ENCODE measurements at places on chromosomes 2 and 18.
A peak's percentile ranks its signal among the peaks of the same experiment; 100 is the strongest.

DNA sequence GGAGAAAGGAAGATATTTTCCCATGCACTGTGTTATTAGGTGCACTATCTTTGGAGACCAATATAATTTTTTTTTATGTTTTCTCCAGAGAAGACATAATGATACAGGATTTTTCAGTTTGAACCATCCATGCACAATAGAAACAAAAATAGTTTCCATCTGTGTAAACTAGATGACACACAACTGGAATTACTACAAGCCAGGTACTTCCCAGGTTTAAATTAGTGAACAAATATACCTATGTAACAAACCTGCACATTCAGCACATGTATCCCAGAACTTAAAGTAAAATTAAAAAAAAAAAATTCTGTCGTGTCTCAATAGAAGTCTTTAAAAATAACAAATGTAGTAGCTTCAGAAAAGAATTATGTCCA, 1616.8 kb upstream of the ACVR2A start:
- no peak for DNase-seq

- no peak for DNase-seq
Measured at GRCh38 chr2:238820916-238821315, 27.0 kb upstream of the TWIST2 start.

- no peak for DNase-seq
Measured at GRCh38 chr2:100887713-100888495, 68.0 kb downstream of the NPAS2 start.

DNA sequence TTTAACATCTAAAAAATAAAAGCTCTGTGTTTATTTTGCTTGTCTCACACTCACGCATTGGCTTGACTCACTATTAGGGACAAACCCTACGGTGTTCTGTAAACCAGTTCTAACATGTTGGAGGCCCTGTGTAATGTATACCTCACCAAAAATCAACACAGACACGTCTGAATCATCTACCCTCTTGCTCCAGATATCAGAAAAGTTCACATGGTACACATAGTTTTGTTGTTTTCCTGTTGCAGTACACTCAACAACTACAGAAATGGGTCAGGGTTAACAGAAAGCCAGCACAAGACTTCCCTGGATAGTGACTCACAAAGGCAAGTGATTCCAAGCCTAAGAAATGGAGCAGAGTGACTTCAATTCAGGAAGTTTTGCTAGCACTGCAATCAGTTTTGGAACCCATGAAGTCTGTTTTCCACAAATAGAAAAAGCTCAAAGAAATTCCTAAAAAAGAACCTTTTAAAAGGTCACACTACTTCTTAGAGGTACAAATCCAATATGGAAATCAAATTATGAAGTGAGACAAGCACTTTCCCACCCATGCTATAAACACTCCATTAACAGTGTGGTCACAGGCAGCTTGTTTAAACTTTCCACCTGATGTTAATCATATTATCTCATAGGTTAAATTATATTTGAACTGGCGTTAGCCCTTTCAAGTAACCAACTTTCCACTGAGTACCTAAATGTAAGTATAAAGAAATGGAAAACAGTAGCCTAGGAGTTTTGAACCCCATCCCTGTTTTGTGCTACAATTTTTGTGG, 87.4 kb downstream of the GAREM1 start:
- peak; percentile 84 for DNase-seq

DNA sequence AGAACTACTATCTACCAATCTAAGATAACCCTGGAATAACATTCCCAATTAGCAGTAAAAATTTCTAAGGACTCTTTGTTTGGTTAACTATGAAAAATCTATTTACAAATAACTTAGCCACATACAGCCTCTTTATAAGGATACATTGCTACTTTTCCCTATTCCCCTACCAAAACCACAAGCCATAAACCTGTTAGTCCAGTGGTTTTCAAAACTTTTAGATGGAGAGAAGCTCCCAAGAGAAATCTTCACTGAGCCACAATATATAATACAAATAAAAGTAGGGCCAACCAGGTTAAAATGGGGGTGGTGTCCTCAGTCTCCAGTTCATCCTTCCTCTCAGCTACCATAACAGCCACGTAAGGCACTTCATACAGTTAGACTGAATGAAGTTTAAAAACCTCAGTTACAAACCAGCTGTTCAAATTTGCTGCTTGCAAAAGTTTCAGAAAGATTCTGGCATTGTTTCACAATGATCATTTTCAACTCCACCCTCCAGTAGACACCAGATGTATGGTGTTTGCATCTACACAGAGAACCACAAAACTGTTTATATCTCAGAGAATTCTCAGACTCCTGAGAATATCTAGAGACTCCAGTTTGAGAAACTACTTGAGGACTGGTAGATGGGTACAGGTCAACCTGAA, 26.0 kb downstream of the SOS1 start:
- no peak for DNase-seq

GRCh38 chr2:64857581-64858471, 131.4 kb upstream of the SLC1A4 start:
- DNase-seq = peak; percentile 81

- DNase-seq = no peak
Measured at GRCh38 chr2:231008131-231008530, 12.2 kb downstream of the SPATA3 start.

- peak; percentile 20 for DNase-seq
Measured at GRCh38 chr18:37445368-37445767, 120.2 kb downstream of the CELF4 start.

DNA sequence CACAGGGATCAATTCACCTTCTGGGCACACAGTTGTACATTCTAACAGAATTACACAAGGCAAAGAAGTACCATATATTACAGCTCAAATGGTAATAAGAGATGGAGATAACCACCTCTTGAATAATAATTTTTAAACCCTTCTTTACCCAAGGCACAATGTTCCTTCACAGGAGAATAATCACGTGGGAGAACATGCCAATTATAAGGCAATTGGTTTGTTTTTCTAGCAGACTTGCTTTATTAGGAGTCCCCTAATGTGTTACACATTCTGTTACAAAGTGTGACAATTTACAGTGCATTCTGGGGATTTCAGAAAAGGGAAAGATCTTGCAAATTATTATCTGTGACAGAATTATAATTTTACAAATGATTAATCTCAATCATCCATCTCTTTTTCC, 380.3 kb downstream of the RND3 start:
- no peak for DNase-seq

DNA sequence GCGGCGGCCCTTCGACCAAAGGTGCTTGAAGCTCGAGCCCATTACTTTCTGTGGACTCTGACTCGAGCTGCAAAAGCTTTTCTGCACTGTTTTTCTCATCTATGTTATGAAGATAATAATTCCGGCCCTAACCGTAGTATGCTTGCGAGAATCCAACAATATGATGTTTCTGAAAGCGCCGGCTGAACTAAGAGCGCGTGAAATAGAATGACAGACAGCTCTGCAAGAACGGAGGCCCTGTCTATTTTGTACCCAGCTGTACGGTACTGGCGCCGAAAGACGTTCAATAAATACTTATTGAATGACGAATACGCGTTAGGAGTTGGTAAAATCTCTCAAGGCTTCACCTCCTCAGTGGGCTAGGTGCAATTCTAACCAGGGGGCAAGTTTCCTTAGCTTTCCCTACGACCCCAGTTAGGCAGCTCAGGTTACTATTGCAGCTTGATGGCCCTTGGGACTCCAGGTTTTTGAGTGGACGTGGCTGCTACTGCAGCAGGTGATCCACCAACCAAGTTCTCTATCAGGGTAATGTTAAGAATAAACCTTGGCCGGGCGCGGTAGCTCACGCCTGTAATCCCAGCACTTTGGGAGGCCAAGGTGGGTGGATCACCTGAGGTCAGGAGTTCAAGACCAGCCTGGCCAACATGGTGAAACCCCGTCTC, 570 bp downstream of the SCRN3 start:
- no peak for DNase-seq

DNA sequence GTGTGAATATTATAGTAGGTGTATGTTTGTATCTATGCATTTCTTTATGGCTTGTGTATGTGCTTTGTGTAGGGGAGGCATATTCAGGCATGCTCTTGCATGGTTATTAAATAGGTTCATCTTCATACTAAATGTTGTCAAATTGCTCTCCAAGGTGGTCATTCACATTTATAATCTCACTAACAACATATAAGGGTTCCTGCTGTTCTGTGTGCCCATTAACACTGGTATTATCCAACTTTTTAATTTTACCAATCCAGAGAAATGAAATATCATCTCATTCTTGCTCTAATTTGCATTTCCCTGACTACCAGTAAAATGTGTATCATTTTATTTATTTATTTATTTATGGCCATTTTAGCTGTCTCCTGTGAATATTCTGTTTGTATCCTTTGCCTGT, 29.0 kb upstream of the RPL37A start:
- no peak for DNase-seq

DNA sequence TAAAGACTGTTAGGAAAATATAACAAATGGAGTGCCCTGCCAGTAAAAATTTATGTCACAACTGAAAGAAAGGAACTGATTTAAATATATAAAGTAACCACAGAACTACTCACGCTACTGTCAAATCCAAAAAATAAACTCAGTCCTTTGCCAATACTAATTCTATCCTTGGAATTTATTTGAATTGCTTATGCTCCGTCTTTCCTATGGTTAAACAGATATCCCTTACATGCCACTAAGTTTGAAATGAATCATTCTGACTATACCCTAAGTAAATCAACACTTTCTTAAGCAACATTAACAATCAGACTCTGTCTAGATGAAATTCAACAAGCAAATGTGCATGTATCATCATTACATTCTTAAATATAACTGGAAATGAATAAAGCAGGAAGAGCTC, 9.8 kb downstream of the HNRNPLL start:
- DNase-seq = no peak

GRCh38 chr2:203591642-203592041, 56.5 kb upstream of the RAPH1 start:
- DNase-seq = peak; percentile 81

GRCh38 chr18:51278045-51278649, 80.7 kb upstream of the MEX3C start:
- peak; percentile 13 for DNase-seq

GRCh38 chr18:79486356-79487182, 90.8 kb downstream of the NFATC1 start:
- no peak for DNase-seq

GRCh38 chr2:85787981-85788340, 34.2 kb downstream of the ATOH8 start:
- no peak for DNase-seq

DNA sequence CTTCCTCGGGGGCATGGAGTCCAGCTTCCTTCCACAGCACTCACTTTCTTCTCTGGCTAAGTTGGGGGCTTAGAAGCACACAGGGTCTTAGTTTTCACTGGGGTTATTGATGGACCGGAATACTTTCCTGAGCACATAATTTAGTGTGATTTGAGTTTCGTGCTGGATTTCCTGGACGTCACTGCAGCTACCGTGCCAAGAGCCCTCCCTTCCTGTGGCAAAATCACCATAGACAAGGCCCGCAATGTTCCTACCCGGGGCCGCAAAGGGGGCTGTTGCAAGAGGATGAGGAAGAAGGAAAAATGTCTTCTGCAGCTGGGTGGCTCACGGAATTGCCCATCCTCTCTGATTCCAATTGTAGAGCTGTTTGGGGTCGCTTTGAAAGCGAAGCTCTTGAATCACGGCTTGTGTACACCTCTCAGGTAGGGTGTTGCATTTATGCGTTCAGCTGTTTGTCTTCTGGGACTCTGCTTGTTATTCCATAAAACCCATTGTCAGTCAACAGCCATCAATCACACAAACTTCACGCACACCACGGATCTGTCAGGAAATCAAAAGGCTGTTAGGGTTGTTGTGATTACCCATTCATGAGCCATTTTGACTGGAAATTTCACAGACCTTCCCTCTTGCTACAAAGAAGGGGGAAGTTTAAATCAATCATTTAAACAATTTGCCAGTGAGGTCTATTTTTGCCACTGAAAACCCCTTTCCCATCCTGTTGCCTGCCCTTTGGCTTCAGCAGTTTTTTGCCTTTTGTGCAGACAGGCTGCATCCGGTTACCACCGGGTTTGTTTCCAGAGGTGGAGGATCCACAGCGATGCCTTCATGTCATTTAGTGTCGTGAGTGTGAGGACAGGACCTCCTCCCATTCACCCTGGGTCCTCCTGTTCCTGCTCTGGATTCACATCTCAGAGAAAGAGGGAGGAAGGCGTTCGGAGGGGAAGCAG, 36.0 kb downstream of the SMIM21 start:
- DNase-seq = no peak

GRCh38 chr18:76610933-76611749, 116.1 kb upstream of the ZNF516 start:
- peak; percentile 67 for DNase-seq

DNA sequence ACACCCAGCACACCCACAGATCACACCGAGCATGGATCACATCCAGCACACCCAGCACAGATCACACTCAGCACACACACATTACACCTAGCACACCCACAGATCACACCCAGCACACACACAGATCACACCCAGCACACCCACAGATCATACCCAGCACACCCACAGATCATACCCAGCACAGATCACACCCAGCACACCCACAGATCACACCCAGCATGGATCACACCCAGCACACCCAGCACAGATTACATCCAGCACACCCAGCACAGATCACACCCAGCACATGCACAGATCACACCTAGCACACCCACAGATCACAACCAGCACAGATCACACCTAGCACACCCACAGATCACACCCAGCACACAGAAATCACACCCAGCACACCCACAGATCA, 118.6 kb downstream of the DYSF start:
- no peak for DNase-seq

DNA sequence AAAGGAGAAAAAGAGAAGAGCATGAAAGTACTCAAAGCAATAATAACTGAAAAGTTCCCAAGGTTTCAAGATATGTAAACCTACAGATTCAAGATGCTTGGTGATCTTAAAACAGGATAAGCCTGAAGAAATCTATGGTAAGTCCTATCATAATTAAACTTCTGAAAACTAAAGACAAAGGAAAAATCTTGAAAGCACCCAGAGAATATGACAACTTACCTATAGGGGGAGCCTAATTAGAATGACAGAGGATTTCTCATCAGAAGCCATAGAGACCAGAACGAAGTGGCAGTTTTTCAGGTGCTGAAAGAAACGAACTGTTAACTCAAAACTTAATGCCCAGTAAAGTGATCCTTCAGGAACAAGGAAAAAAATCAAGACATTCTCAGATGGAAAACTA, 59.7 kb downstream of the XDH start:
- no peak for DNase-seq

DNA sequence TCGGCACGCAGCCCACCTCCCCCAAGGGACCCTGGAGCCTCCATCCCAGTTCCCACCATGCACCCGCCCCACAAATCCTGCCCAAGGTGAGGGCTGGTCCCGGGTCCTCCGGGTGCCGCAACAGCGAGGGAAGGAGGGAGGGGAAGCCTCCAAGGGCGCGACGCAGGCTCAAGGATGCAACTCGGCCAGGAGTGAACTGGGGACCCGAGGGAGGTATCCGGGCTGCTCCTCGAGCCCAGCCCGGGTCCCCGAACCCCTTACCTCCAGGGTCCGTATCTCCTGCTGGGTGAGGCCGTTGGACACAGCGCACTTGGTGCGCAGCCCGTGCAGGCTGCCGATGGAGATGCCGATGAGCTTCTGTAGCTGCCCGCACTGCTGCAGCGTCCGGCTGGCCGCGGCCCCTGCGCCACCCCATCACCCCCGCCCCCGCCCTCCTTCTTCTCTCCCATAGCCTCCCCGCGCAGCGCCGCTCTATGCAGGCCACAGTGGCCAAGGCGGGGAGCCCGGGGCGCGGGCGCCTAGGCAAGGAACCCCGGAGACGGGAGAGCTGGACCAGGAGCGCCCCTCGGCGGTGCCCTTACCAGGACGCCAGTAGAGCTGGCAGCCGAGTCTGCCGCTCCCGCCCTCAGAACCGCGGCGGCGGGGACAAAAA, 124.1 kb downstream of the ANKRD30BL start:
- DNase-seq = peak; percentile 44

GRCh38 chr2:4357121-4357520, 653.7 kb downstream of the DCDC2C start:
- DNase-seq = no peak

Measured in astrocyte of the hippocampus (primary cell).